Activated T-helper 2 cell treated with anti-CD3 and anti-CD28 coated beads, Interferon-gamma antibody, Interleukin-2, Interleukin-4, amounts not matched to agents 10 μg/mL and 5 μg/mL and 100 μg/mL, durations not matched to agents 14 hours and 24 hours and 36 hours (primary cell): ENCODE measurements at places on chromosomes 5 and 9.

GRCh38 chr9:136740491-136740890 lies 2.2 kb downstream of the LCN10 start:
- no peak for DNase-seq

GRCh38 chr5:154858972-154859871 lies 795 bp downstream of the CNOT8 start:
- DNase-seq, result peak; percentile 17

- DNase-seq, result no peak
Measured at GRCh38 chr5:91386120-91386519, 3.0 kb upstream of the ARRDC3 start.

GRCh38 chr9:4222357-4222756 lies 77.5 kb downstream of the GLIS3 start:
- no peak for DNase-seq

GRCh38 chr5:132417889-132418485 lies 48.5 kb downstream of the SLC22A5 start:
- DNase-seq, result no peak

- no peak for DNase-seq
Measured at GRCh38 chr5:134148316-134148715, 28.4 kb downstream of the SKP1 start.

DNA sequence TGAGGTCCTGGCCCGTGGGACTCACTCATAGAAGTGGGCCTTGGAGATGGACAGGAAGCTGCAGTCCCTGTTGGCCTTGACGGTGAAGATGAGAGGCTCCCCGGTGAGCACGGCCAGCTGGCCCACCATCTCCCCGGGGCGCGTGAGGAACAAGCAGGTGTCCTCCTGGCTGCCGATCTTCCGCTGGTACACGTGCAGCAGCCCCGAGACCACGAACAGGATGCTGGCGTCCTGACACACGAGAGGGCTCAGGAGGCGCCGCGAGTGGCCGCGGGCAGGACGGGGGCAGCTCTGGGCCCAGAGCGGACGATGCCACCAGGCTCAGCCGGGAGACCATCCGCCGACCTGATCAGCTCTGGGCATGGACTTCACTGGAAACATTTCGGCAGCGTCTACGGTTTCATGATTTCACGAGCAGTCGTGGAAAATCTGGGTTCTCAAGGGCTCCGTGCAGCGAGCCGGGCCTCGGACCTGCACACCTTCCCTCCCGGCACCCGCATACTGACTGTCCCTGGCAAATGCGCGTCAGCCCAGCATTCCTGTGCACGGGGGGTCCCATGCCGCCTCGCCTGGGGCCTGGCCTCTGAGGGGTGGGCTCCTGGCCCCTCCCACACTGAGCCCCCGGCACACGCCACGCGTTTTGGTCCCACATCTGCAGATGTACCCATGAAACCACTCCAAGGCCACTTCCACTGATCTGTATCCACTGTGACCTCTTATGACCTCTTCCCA lies 41.7 kb upstream of the NSMF start:
- no peak for DNase-seq

GRCh38 chr9:129597355-129598088 lies 23.4 kb downstream of the C9orf50 start:
- DNase-seq, result no peak

DNA sequence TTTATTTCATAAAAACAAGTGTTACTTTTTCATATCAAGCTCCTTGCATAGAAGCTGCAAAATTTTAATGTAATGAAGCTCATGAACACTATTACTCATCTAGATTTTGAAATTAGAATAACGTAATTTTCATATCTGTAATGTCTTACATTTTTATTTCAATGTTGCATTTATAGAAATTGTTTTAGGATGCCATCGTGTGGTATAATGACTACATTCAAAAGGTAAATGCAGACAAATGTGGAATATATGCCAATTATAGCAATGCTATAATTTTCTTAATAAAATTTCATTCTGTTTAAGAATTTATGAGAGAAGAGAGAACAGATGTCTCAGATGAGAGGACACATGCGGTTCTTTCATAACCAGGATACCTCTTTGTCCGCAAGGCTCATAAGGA lies 230.2 kb downstream of the TMEM232 start:
- no peak for DNase-seq

- DNase-seq, result no peak
Measured at GRCh38 chr5:63022403-63022802, 443.8 kb downstream of the LRRC70 start.

GRCh38 chr9:77502568-77502967 lies 145.6 kb downstream of the GNA14 start:
- no peak for DNase-seq

DNA sequence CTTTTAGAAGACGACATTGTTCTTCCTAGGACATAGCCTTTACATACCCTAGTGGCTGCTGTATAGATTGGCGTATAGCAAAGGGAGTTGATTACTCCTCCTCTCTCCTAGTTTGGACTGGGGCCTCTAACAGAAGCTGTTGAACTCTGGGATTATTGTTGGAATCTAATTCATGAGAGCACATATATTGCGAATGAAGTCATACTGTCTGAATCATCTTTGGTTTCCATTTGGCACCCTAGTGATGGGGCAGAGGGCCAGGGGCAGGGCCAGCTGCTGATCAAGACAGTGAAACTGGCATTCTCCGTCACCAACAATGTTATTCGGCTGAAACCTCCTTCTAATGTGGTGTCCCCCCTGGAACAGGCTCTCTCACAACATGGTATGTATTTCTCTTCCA lies 40.3 kb downstream of the NUP188 start:
- no peak for DNase-seq

DNA sequence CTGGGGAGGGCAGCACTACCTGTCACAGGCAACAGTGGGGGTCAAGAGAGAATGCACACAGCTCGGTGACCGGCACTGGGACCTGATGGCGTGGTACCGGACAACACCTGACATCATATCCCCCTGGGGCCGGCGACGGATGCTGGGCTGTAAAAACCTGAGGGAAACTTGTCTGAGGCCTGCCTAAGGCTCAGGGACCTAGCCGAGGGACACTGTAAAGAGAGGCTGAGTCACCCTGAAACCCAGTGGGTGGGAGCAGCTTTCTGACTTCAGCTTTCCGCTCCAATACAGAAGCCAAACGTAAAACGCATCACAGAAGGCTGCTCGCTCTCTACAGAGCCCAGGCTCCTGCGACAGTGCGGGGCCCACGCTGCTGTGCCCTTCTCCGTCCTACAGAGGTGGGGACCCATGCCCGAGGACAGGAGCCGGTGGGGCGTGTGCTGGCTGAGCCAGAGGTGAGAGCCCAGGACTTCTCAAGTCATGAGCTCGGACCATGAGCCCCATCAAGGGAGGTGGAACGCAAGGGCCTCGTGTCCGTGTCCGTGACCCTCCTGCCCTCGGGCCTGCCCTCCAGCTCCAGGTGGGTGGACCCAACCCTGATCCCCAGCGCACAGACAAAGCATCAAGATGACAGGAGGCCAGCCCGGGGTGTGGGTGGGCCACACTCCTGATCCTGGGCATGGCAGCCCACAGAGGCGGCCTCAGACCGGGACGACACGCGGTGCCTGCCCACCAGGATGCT lies 5.3 kb downstream of the RALGDS start:
- DNase-seq, result peak; percentile 65

DNA sequence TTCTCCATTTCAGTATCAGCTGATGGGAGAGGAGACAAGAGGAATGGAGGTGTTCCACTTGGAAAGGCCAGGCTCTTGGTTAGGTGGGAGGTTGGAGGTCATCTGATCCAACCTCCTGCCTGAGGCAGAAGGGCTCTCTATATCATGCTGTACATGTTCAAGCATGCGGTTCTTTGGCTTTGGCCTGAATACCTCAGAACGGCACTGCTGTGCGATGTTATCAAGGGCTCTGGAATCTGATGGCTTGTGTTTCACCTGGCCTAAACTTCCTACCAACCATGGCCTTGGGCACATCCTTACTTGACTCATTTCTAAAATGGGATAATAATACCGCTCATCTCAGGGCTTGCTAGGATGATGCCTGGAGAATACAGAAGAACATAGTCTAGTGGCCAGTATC lies 90.1 kb upstream of the FAM169A start:
- no peak for DNase-seq

DNA sequence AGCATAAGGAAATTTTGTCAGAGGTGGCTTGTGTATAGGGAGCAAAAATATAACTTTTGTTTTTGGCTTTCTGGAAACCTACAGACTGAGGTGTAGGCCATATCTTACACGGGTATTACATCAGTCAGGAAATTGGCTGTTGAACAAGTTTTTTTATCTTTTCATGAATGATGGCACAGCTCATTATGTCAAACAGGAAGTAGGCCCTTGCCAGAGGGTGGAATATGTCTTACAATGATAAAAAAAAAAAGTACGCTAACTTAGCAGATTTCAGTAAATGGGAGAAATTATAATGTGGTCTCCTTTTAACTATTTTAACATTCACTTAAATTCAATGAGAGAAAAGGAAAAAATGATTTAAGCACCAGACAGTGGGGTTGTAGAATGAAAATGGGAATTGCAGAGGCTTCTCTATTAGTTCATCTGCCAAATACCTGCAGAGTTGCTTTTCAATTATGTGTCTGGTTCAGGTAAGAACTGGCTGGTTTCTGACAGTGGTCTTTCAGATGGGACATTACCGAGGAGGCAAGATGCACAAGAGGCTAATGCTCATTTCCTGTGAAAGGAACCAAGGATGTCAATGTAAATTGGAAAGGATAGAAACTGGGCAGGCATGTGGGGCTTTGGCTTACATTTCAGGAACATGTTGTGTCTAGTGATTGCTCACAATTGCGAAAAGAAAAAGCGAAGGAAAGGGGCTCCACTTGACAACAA lies 169.9 kb downstream of the NNT start:
- no peak for DNase-seq

GRCh38 chr9:99807276-99807852 lies 14.3 kb upstream of the NR4A3 start:
- peak; percentile 42 for DNase-seq

DNA sequence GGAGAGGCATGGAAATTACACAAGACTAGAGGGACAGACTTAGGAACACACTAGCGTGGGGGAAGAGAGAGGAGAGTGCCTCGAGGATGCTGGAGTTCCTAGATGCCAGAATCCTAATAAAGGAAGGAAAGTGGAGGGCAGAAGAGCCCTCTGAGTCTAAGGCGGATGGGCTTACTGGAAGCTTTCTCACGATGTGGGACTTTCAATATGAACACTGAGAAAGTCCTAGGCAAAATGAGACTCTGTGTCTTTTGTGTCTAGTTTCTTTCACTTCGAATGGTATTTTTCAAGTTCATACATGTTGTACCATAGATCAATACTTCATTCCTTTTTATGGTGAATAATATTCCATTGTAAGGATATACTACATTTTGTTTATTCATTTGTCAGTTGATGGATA lies 239.4 kb downstream of the NSG2 start:
- DNase-seq, result no peak

DNA sequence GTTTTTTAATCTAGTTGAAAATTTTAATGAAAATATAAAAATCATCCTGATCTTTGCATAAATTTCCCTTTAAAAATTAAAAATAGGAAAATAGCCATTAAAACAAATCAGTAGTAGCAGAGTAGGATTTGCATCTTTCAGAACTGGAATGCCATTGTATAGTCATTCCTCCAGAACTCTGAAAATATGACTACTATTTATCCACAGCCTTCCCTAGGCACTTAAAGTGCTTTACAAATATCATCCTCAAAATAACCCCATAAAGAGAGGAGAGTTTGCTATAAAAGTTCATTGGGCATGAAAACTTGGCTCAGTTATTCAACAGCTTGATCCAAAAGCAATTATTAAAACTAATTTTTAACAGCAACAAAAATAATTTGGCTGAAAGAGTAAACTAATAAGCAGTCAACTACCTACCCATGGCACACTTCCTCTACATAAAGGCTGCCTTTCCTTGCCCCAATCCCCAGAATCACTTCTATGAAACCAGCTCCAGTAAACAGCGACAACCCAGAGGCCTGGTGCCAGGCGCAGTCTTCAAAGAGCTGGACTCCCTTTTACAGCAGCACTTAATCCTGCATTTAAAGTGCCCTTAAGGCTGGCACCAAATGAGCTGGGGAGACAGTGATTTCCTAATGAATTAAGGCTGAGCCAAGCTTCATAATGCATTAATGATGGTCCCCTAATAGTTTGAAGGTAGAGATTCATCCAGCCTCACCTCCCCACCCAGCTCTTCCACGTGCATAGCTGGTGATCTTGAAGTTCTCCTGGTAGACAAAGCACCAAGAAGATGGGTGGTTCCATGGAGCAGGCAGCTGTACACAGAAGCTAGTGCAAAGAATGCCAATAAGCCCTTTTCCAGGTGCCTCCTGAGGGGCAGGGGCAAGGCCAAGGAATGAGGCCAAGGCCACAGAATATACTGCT lies 36.1 kb downstream of the LHFPL2 start:
- DNase-seq, result no peak

- no peak for DNase-seq
Measured at GRCh38 chr9:35395076-35395705, 94.7 kb upstream of the RUSC2 start.
